ENCODE measurements at places on chromosomes 7 and 10.

DNA sequence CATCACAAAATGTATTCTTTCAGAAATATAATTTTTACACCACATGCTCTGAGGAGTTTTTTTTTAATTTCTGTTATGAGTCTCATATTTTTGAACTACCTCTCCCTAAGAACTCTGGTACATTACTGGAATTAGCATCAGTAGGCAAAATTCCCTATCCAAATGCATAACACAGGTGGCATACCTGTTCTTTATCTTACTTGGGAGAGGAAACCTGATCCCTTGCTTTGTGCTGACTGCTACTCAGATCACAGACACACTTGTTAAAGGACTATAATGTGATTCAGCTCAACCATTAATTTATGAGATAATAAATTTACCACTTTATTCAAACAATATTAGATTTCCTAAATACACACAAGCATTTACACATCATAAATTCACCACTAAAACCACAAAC, 617.2 kb downstream of the GRM8 start:
- no peak for DNase-seq

- no peak for DNase-seq
Observed at GRCh38 chr7:22202141-22202540, 154.8 kb downstream of the RAPGEF5 start.

- no peak for DNase-seq
Observed at GRCh38 chr10:117757086-117757720, 214.7 kb downstream of the EMX2 start.

DNA sequence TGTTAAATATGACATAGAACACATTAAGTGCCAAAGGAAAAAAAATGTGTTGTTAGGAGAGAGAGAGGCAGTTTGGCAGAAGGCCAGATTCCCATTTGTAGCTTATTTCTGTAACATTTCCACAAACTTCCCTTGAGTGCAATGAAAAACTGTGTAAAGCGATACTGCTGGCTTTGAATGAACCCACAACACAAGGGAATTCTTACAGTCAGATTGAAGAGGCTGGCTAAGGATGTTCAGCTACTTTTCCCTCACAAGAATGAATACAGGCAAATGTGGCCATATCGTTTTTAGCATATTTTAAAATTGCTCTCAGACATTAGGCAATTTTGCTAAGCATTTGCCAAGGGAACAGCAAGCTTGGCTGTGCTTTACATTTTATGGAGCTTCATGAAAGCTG, 614.1 kb upstream of the FZD8 start:
- DNase-seq: no peak

DNA sequence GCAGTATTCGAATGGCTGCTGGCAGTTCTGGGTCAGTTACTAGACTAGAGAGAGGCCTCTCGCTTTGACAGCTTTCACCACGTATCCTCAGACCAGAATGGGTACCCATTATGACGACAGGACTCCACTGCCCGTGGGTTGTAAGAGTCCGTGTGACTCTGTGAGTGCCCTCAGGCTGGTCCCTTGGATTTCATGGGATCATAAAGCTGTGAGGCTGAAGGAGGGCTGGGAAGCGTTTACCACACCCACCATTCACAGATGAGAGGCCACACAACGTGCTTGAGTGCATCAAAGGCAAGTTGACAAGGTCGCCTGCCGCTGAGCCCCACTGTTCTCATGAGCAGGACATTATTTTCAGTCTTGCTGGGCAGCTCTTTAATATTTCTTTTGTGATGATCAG, 87.2 kb downstream of the EZH2 start:
- no peak for DNase-seq

- no peak for DNase-seq
Observed at GRCh38 chr7:28315565-28316410, 96.5 kb upstream of the CREB5 start.

- no peak for DNase-seq
Observed at GRCh38 chr10:29238523-29239135, 50.2 kb upstream of the LYZL1 start.

- DNase-seq: no peak
Observed at GRCh38 chr7:47438411-47439029, 143.4 kb downstream of the TNS3 start.

DNA sequence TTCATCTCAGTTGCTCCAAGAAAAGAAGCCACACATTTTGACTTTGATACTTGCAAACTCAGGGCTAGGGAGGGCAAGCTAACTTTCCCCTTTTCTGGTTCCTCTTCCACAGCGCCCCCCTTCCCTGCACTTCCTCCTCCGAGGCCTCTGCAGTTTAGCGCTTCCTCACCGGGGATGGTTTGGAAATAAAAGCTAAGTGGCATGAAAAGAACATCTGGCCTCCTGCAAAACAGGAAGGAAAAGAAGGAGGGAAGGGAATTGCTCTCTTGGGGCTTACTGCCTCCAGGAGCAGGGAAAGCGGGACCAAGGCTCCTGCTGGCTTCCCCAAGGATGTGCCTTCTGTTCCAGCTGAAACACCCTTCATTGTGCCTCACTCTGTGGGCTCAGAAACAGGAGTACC, 42.3 kb downstream of the PRKCQ start:
- no peak for DNase-seq
